RKO (cell line): ENCODE measurements at places on chromosomes 16 and 17.

DNA sequence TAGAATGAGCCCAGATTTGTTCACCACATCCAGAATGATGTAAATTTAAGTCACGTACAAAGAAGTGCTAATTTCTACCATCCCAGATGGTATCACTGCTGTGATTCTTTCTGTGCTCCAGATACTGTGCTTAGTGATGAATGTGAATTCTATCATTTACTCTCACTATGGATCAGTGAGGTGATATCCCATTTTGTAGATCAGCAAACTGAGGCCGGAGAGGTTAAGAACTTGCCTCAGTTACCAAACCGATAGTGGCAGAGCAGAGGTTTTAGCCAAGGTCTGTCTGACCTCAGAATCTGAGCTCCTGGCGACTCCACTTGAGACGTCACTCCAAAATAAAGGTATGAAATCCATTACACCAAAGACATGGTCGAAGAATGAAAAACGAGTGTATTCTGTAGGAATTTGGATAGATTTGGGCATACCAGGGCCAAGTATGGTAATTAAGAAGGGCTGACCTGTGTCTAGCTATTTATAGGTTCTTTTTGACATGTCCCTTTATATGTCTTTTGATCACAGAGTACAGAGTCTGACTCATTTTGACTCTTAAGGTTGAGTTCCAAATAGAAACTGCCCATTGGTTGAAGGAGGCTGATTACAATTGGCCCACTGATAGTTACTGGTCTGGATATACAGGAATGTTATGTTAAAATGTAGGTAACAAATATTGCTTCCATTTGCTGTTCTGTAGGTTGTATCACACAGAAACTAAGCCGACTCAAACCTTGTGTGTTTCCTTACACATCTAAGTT is 10.0 kb downstream of the MAP2K6 start:
- DNase-seq: no peak

DNA sequence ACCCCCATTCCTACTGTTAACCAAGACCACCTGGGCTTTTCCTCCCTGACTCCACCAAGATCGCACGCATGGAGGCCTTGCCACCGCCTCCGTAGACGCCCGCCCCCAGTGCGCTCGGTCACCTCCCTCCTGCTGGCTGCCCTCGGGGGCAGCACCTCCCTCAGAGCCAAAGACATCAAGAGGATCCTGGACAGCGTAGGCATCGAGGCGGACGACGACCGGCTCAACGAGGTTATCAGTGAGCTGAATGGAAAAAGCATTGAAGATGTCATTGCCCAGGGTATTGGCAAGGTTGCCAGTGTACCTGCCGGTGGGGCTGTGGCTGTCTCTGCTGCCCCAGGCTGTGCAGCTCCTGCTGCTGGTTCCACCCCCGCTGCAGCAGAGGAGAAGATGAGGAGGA is 1.2 kb downstream of the EFCAB3 start:
- no peak for DNase-seq

DNA sequence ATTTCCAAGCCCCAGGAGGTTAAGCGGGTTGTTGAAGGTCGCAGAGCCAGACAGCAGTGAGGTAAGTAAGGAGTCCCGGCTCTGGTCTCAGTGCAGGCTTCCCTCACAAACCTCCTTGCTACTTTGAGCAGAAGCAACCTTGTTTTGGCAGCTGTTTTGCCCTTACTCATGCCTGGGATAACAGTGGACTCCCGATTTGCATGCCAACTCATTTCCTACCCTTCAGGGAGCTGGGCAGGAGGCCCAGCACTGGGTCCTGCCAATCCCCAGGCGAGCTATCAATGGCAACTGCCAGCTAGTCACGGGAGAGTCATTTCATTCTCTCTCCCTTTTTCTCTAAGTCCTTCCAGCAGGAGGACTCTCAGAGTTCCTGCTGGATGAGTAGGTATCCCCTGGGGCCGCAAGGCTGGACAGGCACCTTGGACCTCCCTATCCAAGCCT is 72.0 kb upstream of the KSR1 start:
- DNase-seq: peak; percentile 82

DNA sequence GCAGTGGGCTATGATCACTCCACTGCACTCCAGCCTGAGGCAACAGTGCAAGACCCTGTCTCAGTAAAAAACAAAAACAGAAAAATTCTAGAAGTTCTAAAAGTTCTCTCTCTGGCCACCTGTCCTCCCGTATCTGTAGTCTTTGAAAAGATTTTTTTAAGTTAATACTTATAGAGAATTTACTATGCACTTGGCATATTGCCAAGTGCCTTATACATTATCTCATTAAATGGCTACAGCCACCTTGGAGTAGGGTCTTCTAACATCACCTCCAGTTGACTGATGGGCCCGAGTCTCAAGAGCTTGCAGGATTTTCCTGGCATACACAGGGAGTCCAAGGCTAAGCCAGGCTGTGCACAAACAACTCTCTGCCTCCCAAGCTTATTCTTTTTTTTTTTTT is 44.7 kb downstream of the TMEM186 start:
- DNase-seq: no peak

GRCh38 chr17:81832608-81833159 is 407 bp downstream of the MCRIP1 start:
- DNase-seq: peak; percentile 45

DNA sequence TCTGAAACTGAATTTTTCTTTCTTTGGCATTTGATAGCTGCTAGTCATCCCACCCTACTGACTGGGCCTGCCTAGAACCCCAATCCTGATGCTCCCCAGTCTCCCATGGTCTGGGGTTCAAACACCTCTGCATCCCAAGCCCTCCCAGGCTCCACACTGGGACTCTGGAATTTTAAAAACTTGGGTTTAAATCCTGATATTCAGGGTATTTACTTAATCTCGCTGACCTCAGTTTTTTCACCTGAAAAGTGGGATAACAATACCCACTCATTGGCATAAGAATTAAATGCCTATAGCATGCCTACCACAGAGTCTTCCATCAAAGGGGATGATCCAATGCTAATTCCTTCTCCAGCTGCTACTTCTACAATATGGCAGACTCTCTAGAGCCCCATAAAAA is 264.4 kb downstream of the NPIPA8 start:
- no peak for DNase-seq

DNA sequence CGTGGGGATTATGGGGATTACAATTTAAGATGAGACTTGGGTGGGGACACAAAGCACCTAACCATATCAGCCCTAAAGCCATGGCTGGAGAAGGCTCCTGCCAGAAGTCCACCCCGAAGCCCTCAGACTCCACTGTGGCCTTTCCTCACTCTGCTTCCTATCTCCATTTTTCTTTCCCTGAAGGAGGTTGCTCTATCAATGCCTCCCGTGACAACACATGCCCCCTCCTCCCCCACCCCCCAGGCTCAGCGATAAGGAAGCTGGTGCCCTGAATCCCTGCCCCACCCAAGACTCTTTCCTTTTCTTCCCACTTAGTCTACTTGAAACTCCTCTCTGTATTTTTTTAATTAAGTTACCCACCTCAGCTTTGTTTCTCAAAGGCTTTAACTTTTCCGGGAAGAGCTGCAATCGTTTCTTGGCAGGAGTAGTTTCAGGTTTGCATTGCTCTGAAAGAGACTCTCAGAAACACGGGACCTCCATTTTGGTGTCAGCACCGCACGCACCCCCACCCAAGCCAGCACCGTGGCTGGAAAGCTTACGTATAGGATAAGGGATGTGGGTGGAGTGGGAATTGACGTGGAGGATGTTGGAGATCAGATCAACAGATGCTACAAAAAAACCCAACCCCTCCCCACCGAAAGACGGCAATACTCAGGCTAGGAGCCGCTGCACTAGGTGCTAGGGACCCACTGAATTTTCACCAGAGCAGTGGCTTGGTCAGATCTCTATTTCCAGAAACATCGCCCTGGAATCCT is 15.2 kb upstream of the CA4 start:
- no peak for DNase-seq

DNA sequence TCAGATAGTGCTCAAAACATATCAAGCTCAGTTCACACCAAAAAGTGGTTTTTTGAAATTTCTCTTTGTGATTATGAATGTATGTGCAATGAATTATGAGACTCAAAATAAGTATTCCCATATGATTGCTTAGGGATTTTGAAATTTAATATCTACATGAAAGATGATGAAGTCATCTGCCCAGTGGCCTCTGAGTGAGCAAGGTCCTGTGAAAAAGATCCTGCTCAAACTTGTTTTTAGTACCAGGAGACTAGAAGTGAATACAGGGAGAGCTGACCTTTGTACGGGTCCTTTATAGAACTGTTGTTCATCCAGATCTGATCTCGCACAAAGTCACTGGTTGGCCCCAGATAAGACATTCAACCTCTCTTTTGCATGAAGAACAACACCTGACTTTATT is 151.9 kb upstream of the MAF start:
- no peak for DNase-seq

DNA sequence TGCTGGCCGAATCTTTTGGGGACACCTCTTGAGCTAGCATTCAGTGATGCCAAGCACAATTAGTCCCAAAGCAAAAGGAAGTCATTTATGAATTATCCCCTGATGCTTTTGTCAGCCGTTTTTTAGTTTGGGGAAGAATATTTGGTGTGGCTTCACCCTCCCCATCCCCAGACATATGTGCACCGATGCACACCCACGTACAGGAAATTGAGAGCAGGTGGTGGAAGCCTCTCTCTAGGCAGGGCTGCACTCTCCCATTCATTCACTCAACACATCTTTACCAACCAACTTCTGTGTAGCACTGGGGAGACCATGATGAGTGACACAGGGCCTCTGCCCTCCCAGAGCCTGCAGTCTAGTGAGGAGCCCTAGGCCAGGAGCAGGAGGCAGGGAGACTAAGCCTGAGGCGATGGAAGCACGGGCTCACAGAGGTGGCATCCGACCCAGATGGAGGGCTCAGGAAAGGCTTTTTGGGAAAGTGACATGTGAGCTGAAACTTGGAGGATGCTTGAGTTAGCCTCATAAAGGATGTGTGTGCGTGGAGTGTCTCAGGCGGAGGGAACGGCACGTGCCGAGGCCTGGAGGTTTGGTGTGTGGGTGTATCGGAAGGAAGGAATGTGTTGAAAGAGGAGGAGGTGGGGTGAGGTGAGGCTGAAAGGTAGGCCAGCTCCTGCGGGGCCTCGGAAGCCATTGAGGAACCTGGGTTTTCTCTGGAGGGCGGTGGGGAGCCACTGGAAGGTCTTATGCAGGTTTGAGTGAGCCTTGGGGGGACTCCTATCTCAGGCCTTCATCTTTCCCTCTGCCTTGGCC is 43.8 kb downstream of the PSME3IP1 start:
- no peak for DNase-seq

DNA sequence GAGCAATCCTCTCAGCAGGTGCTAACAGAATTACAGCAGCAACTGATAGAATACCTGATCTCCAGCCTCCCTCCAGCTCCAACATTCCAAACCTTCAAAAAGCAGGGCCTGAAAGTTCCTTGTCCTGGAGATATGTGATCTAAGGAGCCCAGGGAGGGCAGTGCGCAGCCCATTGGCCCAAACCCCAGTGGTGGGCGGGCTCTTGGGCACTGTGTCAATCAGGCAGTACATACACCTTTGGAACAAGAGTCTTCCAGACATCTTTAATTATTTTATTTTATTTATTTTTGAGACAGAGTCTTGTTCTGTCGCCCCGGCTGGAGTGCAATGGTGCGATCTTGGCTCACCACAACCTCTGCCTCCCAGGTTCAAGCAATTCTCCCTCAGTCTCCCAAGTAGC is 24.2 kb downstream of the SLC12A3 start:
- no peak for DNase-seq

- DNase-seq: no peak
These were observed 127.3 kb downstream of the MGAT5B start for GRCh38 chr17:76995387-76996105.

GRCh38 chr17:2688351-2689342 is 22.9 kb downstream of the CLUH start:
- no peak for DNase-seq

DNA sequence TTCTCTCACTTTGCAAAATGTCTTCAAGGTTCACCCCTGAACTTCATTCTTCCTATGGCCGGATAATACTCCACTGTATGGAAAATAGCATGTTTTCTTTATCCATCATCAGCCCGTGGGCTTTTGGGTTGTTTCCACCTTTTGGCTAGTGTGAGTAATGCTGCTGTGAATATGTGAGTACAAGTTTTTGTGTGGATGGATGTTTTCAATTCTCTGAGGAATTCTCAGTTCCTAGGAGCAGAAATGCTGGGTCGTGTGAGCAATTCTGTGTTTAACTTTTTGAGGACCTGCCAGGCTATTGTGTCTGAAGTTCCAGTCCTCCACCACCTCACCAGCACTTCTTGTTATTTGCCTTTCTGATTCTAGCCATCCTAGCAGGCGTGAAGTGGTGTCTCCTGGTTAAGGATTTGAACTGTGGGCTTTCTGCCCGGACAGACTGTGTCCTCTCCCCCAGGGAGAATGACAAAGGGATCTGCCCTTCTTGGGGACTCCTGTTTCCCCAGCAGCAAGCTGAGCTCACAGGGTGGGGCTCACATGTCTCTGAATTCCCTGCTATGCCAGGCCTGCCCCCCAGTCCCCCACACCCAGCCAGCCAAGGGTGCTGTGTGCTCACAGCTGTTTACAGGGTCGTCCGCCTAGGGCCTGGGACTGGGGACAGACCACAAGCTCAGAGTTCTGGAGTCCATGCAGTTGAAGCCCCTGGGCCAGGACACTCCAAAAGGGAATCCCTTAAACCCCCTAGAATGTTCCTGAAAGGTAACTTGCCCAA is 92.2 kb upstream of the CIBAR2 start:
- DNase-seq: no peak

- DNase-seq: no peak
These were observed 486 bp upstream of the DNAJA2 start for GRCh38 chr16:46973996-46974324.

- no peak for DNase-seq
These were observed 86.8 kb downstream of the CMIP start for GRCh38 chr16:81531419-81531821.

DNA sequence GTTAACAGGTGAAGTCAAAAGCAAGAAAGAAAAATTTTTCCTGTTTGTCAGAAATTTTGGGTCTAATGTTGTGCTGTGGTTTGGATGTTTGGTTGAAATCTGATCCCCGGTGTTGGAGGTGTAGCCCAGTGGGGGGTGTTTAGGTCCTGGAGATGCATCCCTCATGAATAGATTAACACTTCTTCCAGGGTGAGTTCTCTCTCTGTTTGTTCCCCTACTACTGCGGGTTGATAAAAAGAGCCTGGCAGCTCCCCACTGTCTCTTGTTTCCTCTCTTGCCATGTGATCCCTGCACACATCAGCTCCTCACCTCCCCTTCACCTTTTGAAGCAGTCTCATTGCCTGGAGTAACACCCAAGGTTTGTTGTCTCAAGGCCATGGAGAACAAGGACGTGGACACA is 14.6 kb upstream of the CDH8 start:
- no peak for DNase-seq

DNA sequence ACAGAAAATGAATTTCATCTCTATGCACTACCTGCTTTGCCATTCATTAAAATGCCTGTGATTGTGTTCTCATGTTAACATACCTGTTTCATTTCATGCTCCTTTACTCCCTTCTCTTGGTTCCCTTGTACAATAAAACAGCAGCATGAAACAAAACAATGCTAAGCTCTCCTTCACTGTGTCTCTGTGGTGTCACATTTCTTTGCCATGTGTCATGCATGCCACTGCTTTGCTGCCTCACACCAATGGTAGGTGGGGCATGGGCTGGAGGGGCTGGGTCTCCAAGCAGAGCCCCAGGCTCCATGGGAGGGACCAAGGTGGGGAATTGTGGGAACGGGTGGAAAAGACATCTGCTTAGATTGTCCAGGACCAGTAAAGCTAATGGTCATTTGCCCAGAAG is 83.6 kb downstream of the RGS9 start:
- no peak for DNase-seq

GRCh38 chr17:39951924-39952679 is 10.7 kb upstream of the GSDMA start:
- no peak for DNase-seq
